C1 segment of cervical spinal cord (tissue), 14 donors: ENCODE measurements at places on chromosomes 1 and 21.

DNA sequence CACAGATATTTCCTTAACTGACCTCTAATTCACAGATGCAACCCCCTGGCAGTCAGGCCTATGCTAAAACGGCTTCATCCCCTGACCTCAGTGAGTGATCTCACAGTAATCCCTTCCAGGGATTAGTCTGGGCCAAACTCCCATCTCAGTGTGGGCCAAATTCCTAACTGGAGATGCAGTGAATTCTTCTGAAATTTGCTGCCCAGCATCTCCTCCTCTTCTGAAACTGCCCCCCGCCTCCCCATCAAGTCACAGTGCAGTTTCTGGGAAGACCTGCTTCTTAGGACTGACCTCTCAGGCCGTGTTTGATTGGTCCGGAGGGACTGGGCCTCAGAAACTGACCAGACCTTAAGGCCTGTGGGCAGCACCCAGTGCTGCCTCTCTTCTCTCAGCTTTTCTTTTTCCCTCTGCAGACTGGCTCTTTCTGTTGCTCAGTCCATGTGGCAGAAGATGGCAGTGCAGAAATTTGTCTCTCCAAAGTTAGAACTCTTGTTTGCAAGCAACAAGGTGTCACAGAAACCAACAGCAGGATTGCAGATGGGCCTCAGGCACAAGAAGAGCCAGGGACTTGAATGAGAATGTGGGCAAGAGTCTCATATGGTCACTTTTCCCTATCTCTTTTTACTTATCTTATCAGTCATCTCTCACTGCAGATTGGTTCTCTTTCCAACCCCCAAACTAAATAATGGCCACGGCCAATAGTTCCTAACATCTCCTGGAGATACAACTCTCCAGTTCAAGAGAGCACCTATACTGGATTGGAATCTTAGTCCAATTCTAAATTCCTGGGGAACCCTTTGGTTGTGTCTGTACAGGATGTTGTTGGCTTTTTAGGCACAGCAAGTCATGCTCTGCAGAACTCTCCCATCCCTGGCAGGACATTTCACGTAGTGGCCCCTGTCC is 95.5 kb upstream of the RALGPS2 start:
- DNase-seq: no peak

DNA sequence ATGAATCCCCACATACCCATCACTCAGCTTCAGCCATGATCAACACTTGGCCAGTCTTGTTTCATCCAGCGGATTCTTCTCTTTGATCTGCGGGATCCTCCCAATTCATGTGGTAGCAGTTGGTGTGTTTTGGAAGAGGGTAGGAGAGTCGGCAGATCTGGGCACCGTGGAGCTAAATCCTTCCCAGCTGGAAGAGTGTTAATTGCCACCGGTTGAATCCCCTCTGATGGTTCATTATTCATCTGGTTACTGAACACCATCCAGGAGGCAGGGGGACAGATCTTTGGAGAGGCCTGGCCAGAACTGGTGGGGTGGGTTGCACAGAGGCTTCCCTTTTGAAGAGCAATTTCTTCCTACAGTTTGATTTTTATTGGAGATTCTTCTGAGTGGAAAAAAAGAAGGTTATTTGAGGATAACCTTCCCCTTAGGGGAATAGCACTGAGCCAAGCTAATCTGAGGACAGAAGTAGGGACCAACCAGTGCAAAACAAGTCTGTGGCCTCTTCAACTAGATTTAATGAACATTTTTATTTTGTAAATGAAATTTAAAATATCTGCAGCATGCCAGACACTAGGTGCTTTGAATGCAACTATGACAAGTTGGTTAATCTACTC is 8.1 kb downstream of the NFASC start:
- DNase-seq: no peak

DNA sequence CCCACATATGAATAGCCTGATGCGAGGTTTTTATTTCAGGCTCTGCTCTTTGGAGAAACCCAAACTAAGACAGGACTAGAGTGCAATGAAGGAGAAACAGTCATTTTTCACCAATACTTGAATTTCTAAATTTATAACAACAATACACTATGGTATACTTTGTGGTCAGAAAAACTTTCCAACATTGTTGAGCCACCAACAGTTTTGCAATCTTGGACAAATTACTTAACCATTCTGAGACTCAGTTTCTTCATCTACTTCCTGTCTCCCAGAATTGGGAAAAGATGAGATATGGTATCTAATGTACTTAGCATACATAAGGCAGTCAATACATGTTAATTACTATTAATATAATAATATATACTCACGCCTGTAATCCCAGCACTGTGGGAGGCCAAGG is 519.8 kb upstream of the PLXNA2 start:
- DNase-seq: no peak

GRCh38 chr1:30806381-30807317 is 49.1 kb upstream of the LAPTM5 start:
- DNase-seq: no peak

- no peak for DNase-seq
Observed at GRCh38 chr1:185786524-185786923, 52.3 kb downstream of the HMCN1 start.

DNA sequence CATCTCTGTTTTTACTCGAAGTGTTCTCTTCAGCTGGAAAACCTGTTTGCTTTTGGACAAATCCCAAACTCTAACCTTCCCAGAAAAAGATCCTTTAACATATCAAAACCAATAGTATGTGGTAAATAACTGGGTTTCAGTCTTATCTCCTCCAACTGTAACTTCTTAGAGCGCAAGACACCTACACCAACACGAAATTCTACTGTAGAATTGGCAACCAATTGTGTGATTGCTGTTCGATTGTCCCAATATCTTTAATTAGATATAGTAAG is 5.8 kb upstream of the MPZL1 start:
- no peak for DNase-seq

GRCh38 chr21:29267666-29268065 is 31.1 kb upstream of the BACH1 start:
- DNase-seq: no peak

DNA sequence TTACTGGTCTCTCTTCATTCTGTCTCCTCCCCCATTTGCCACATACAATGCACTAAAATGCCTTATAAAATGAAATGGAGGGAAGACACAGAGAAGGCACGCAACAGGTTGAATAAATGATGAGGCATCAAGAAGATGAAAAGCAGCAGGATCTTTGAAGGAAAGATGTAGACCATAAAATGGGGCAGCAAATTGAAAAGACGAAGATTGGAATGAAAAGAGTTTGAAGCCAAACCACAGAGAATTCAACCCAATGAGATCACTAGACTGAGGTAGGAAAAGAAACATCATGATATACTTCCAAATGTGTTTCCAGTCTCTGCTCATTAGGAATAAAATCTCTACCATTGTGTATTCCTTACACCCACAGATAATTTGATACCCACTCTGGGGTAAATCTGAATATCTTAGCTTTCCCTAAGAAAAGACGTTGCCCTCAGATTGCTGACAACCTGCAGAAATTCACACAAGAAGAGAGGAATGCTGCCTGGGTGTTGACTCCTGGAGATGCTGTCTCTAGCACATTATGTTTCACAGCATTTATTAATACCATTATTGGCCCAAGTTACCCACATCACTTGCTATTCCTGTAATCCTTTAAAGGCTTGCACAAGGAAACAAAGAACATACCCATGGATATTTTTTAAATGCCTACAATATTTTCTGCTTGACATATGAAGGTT is 230.9 kb downstream of the LTN1 start:
- DNase-seq: no peak

DNA sequence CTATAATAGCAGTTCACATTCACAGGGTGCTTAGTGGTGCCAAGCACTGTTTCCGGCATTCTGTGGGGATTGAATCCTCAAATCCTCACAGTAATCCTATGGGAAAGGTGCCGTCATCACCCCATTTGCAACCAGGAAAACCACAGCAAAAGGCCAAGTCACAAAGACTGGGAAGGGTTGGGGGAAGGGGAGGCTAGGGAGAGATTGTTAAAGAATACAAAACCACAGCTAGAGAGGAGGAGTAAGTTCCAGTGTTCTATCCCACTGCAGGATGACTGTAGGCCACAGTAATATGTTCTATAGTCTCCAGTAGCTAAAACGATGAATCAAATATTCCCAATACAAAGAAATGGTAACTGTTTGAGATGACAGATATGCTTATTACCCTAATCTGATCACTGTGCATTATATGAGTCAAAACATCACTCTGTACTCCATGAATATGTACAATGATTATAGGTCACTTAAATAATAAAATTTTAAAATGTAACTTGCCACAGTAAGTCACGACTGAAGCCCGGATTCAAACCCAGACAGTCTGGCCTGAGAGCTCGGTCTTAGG is 256.8 kb downstream of the TOMM20 start:
- DNase-seq: no peak

DNA sequence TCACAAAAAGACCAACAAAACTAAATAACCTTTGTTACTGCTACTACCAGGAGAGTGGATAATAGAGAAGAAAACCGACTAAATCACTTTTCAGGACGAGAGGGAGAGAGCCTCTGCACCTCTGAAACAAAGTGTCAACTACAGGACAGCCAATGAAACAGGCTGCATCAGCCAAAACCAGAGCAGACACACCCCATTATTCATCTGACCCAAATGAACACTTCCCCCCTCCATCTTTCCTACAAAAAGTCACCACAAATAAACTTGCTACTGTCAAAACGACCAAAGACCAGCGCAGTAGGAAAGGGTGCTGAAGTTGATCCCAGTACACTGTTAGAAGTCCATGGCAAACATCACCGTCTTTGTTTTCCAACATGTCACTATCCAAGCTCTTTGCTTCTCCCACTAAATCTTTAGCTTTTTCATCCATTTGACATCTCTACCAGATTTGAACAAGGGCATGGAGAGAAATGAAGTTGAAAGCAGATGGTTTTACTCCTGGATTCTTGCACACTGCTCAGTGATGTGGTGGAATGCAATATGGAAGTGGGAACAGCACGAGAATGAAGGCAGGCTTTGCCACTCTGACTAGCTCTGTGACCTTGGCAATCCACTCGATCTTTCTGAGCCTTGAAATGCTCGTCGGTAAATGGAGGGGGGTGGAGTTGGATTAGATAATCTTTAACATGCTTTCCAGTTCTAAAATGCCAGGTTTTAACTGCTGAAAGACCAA is 20.5 kb downstream of the DSTYK start:
- DNase-seq: no peak

DNA sequence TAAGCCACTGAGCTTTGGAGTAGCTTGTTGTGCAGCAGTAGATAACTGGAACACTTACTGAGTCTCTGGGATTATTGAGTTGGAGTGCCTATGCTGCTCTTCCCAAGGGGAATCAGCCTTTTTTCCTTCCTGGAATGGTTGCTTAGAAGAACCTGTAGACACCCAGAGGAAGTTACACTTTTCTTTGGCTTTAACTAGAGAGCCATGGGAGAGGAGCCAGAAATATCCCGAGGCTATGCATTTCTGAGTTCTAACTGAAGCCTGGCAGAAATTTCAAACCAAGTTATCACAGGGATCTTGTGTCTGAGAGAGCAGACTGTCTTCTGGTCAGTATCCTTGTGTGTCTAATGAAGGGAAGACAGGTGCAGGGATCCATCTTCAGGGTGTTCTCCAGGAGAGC is 28.3 kb downstream of the LAMC1 start:
- no peak for DNase-seq

GRCh38 chr1:6581561-6582305 is 1.9 kb downstream of the ZBTB48 start:
- no peak for DNase-seq

GRCh38 chr1:201842472-201843027 is 13.6 kb downstream of the IPO9 start:
- DNase-seq: no peak

- DNase-seq: no peak
Observed at GRCh38 chr1:33055210-33056008, 18.7 kb upstream of the AK2 start.

DNA sequence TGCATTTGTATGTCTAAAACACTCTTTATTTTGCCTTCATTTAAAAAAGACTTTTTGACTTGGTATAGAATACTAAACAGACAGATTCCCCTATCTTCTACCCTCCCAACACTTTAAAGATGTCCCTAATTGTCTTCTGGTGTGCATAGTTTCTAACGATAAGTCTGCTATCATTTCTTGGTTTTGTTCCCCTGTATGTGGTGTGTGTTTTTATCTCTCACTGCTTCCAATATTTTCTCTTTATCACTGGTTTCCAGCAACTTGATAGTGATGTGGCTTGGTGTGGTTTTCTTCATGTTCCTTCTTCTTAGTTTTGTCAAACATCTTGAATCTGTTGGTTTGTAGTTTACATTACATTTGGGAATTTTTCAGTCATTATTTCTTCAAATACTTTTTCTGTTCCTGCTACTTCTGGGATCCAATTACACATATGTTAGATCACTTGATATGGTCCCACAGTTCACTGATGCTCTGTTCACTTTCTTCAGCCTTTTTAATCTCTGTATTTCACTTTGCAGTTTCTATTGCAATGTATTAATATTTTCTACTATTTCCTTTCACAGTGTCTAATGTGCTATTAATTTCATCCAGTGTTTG is 23.2 kb downstream of the F5 start:
- DNase-seq: no peak

- DNase-seq: no peak
Observed at GRCh38 chr1:230291731-230292620, 134.2 kb downstream of the PGBD5 start.

DNA sequence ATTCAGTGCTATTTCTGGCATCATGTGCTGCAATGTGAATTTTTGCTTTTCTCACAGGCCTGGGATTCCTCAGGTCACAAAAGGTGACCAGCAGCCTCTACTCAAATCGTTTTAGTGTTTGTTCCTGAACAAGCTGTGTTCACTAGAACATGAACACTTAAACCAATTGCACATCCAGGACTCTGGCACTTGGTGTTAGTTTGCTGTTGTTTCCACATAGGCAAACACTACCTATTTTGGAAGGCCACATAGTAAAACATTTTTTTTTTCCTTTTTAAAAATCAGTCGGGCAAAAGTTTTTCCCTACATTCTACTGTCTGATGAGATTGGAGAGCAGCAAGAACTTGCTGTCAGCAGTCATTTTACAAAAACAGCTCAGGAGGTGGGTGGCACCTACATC is 83.2 kb downstream of the PLPP3 start:
- DNase-seq: no peak

DNA sequence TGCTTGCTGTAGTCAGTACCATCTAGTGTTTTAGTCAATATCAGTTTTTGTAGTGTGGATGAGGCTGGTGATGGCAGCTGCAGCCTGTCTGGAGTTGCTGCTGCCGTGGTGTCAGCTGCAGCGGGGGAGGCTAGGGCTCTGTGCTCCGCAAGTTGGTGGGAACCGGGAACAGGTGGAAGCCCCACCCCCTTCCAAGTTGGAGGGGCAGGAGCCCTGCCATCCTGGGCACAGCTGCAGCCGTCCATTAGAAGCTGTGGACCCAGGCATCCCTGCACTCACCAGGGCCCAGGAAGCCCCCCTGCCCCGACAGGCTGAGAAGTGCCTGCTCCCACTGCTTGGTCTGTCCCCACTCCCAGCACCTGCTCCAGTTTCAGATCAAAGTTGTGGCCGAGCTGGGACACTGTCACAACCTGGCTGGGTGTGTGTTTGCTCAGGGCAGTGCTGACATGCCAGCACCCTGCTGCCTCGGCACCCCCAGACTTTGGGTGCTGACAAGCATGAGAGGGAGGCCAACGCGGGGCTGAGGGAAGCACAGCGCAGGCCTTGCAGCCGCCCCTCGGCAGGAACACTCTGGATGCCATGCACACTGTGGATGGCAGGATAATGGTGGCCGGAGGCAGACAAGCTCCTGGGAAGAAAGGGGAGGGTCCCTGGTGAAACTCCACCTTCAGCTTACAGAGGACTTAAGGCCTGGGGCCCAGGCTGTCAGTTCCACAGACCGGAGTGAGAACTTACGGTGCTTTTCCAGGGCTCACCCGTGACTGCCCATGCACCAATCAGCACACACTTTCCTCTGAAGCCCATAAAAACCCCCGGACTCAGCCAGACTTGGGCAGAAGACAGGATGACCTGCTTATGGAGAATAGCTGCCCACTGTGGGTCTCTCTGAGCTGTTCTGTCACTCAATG is 86.9 kb downstream of the ADARB1 start:
- no peak for DNase-seq

- DNase-seq: no peak
Observed at GRCh38 chr1:119827010-119827409, 15.8 kb upstream of the REG4 start.
